ENCODE measurements at places on chromosomes 2 and 18.

GRCh38 chr2:5102823-5103222 lies 589.4 kb upstream of the SOX11 start:
- DNase-seq: no peak

GRCh38 chr2:62844311-62845090 lies 139.0 kb downstream of the EHBP1 start:
- no peak for DNase-seq

DNA sequence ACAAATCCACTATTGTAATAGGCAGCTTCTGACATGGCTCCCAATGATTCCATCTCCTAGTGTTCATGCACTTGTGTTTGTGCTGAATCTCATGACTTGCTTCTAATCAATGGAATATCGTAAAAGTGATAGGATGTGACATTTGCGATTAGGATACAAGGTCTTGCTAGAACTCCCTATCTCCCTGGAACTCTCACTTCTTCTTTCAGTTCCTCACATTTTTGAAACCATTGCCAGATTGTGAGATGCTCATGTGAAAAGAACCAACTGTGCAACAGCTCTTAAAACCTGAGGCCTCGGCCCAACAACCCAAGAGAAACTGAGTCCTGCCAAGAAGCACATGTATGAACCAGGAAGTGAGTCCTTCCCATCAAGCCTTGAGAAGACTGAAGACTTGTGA lies 226.9 kb upstream of the DTNA start:
- DNase-seq: no peak

DNA sequence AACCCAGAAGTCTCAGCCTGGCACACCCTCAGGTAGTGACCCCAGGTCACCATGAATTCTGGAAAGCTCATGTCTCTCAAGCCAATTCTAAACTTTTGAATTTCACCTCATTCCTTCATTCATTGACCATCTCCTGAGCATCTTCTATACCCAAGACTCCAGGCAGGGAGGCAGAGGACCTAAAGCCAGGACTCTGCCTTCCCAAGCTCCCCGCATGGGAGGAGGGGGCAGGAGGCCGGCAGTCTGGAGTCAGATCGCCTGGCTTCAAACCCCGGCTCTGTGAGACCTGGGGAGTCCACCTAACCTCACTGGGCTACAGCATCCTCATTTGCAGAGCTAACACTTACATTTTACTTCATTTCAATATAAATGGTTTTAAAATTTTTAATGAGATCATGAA lies 59.0 kb downstream of the SMAD7 start:
- no peak for DNase-seq

GRCh38 chr18:33375829-33376228 lies 64.7 kb downstream of the CCDC178 start:
- DNase-seq: no peak

GRCh38 chr2:105597806-105598803 lies 146.6 kb upstream of the NCK2 start:
- no peak for DNase-seq

DNA sequence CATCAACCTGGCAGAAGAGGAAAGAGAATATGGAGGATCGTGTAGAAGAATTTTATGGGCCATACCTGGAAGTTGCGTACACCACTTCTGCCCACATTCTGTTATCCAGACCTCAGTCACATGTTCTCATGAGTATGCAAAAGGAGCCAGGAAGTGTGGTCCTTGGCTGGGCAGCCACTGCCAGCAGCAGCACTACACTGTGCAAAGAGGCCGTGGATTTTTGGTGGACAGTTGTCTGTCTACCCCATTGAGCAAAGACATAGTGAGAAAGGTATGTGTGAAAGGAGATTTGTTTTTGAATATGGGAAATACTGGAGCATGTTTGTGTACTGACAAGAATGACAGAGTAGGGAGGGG lies 68.1 kb downstream of the SDC1 start:
- no peak for DNase-seq

DNA sequence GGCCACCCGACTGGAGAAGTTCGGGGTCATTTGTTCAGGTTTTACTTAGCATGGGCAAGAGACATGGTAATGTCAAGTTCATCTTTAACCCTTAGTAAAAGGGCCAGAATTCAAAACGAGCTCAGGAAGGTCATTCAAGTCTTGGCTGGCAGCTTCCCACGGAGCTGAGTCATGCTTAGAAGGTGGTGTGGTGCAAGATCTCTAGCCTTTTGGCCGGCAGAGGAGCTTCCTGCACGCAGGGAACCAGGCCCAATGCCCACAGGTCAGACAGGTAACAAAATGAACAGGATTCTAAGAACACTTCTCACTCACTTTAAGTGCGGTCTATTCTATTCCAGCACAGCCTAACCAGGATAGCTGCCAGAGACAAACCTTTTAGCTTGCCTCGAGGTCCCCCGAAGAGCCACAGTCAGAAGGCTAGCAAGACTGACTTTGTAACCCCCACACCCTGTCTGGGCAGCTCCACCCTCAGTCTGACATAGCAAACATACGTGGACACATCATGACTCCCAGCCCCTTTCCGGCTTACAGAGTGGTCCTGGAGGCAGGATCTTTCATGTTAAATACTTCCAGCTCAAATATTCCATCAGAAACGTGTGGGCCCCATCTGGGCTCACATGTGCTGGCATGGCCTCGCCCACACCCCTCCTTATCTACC lies 292.7 kb downstream of the BCL11A start:
- peak; percentile 60 for DNase-seq

- no peak for DNase-seq
Observed at GRCh38 chr18:57755473-57756067, 47.5 kb downstream of the ATP8B1 start.

- peak; percentile 39 for DNase-seq
Observed at GRCh38 chr2:189253836-189254235, 74.3 kb upstream of the COL5A2 start.

GRCh38 chr18:22238036-22238435 lies 68.6 kb downstream of the GATA6 start:
- no peak for DNase-seq

DNA sequence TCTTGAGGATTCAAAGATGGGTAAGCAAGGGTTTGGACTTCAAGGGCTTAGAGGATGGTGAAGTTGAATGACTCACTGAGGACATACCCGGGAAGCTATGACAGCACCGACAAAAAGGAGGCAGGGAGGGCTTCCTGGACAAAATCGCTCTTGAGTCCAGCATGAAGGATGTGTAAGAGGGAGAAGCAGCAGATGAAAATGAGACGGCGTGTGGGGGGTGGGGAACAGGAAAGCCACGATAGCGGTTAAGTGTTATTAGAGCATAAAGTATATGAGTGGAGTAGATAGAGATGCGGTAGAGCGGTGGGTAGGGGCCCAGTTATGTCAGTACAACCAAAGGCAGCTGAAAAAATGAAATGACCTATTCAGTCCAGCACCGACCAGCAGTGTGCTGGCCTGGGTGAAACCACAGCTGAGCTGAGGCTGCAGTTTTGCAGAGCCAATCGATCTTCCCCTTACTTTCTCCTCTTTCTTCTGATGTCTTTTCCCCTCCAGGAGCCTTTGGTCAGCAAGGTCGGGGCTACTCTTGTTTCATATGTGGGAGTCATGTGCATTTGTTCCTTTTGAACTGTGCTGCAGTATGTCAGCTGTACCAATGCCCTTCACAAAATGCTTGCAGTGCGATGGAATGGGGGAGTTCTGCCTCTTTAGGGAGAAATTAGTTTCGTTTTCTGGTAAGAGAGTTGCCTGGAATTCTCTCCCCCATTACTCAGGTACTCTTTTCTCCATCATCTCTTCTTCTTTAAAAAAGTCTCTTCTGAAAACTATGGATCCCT lies 2.0 kb upstream of the THUMPD2 start:
- DNase-seq: no peak

- DNase-seq: no peak
Observed at GRCh38 chr2:86765310-86765695, 25.4 kb downstream of the CD8A start.

GRCh38 chr2:101380376-101380775 lies 6.9 kb downstream of the CREG2 start:
- DNase-seq: peak; percentile 94

DNA sequence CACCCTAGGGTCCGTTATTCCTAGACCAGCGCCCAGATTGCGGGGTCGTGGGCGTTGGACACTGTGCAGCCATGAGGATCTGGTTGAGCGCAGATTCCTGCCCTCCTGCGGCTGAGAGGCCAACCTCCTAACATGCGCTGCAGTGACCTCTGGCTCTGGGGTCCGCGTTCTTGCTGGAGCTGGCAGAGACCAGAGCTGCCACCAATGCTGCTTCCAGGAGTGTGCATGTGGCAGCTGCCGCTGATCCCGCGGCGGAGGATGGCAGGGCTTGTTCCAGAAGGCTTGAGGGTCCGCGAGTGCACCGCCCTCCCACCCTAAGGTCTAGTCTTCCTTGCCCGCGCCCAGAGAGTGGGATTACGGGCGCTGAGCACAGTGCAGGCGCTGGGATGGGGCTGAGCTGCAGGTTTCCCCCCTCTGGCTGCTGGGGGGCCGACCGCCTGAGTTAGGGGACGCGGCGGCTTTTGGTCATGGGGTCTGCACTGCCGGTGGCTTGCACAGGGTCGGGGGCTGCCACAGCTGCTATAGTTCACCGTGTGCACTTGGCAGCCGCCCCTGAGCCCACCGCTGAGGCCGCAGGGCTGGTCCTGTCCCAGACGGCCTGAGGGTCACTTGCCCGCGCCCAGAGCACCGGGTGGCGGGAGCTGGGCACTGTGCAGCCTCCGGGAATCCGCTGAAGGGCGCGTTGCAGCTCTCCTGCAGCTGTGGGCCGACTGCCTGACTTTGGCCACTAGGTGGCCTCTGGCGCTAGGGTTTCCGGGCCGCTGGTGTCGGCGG lies 145.9 kb downstream of the CCDC74A start:
- DNase-seq: peak; percentile 55

GRCh38 chr2:16664052-16664731 lies 1.4 kb downstream of the CYRIA start:
- DNase-seq: no peak

DNA sequence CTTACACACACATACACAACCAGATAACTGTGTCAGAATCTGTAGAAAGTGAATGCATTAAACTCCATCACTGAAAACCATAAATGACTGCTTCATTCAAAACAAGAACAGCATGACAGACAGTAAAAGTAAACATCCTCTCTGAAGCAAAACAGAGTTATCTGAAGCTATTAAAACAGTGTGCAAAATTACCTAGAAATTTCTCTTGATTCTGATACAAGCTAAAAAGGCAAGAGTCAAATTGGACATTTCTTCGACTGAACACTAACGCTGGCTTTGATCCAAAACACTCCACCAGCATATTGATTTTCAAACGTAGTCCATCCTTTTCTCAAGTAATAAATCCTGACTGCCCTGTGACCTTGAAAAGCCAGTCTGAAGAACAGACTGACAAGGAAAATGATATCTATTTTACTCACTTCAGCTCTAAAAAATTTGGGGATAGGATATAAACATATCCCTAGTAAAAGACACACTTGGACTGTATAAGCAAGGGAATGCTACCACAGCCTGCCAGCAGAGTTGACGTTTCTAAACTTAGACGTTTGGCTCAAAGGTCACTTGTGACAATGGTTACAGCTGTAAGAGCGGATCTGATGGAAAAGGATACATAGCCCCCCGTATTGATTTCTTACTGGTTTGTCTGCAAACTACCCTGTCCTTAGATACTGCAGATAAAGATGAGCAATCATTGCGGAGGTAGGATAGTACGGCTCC lies 128.9 kb upstream of the ITGB6 start:
- DNase-seq: no peak

GRCh38 chr2:190417045-190417842 lies 9.1 kb downstream of the MFSD6 start:
- DNase-seq: no peak

- peak; percentile 39 for DNase-seq
Observed at GRCh38 chr2:218876562-218877219, 4.0 kb upstream of the WNT10A start.

GRCh38 chr2:215921895-215922294 lies 91.5 kb downstream of the MREG start:
- DNase-seq: no peak

GRCh38 chr2:71697106-71698004 lies 244.0 kb downstream of the DYSF start:
- DNase-seq: peak; percentile 13

DNA sequence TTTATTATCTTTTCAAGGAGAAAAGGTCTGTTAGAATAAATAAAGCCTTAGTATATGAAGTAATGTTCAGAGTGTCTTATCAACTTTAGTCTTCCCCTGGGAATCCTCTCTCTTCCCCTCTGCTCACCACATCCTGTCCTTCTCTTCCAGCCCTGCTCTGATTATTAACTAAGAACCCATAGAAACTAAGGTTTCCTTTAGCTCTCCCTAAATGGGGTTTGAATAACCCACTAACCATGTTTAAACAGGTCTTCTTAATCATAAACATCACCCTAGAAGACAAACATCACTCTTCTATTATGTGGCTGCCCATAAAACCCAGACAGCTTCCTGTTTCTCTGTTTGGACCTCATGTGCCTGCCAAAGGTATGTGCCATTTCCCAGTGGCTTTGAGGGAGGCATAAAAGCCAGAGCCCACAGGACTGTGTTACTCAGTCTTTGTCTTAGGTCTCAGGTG lies 50.1 kb downstream of the SLC14A1 start:
- peak; percentile 93 for DNase-seq

DNA sequence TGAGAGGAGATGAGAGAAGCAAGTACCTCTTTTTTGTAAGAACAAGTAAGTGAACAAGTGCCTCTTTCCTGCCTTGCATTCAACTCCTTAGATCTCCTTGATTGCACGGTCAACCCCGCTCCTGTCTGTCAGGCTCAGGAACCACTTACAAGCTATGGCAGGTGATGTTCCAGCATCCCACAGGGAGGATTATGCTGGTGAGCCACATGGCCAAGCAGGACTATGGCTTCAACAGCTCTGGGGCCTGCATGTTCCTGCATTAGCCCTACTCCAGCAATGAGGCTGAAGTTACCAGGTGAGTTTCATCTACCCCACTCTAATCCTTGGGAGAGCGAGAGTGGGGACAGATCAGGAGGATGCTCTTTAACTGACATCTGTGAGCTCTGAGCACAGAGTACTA lies 29.5 kb downstream of the TTC32 start:
- DNase-seq: no peak

GRCh38 chr2:207895274-207895860 lies 125.7 kb upstream of the FZD5 start:
- no peak for DNase-seq

- DNase-seq: no peak
Observed at GRCh38 chr2:7456762-7457161, 539.5 kb downstream of the RNF144A start.

DNA sequence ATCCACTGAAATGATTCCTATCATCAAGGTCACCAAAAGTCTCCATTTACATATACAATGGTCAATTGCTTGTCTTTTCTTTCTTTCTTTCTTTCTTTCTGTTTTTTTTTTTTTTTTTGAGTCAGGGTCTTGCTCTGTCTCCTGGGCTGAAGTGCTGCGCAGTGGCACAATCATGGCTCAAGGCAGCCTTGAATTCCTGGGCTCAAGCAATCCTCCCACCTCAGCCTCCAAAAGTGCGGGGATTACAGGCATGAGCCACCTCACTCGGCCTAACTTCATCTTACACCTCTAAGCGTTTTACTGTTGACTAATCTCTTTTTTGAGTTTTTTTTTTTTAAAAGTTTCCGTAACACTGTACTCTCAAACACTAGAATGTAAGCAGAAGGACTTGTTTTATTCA lies 867 bp downstream of the SF3B6 start:
- no peak for DNase-seq

GRCh38 chr2:16693854-16694253 lies 28.2 kb upstream of the CYRIA start:
- no peak for DNase-seq

Data from foreskin keratinocyte (primary cell).